ENCODE measurements at places on chromosomes 6 and 20. TPM values are rescaled to one million over a fixed set of nuclear protein-coding genes. Genes with fewer than 3 reads are reported as not detected.

DNA sequence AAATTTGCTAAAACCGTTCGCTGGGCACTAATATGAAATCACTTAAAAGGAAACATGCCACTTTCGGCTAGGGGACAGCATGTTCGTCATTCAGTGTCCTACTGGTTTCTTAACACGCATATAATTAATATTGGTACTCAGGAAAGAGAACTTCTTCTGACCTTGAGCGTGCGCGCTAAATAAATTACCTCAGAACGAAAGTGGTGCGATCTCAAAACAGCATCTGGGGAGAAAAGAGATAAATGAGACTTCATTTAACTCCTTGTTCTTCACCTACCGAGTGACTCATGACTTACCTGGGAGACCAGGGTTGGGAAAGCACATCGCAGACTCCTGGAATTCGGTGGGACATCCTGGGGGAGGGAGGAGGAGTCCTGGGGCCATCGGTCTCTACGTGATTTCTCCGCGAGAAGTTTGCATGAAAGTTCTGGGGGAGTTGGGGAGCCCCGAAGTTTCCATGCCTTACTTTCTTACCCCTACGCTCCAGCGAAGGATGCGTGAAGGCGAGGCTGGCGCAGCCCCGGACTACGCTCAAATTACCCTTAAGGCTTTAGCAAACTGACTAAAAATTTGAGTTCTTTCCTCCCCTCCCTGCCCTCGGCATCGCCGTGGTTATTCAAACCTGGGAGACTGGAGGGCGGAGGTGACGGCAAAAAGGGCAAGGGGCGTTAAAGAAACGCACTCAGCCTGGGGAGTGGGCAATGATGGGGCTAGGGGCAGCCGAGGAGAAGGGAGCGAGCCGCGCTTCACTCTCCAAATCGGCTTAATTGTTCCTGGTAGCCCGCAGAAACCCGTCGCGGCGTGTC, 1.1 kb upstream of the BEND6 start:
- H3K4me1 ChIP-seq, result peaks cover 22% of the 10 kb centered on the region
- no peak for DNase-seq
- H3K36me3 ChIP-seq, result no peaks in the 10 kb centered on the region
- peaks cover 74% of the 10 kb centered on the region for H3K27me3 ChIP-seq
- H3K27ac ChIP-seq, result peak overlapping the region; percentile 68
- H3K4me3 ChIP-seq, result peak overlapping the region; percentile 84

DNA sequence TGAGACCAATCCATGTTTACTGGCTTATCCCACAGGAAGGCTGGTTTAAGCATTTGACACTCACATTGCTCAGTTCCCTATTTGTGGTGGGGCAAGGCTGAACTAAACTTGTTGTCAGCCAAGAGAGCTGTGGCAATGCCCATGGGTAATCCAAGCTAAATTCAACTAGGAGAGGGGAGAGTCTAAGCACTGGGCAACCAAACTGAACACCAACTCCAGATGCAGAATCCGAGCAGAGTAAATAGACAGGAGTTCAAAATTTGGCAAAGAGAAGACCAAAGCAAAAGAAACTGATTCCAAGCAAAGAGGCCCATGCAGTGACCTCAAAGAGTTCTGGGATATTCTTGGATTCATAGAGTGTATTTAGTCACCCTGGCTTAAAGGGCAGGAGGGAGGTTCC, 106.5 kb upstream of the NT5E start:
- H3K4me3 ChIP-seq, result no peak overlapping the region
- no peak for DNase-seq
- no peaks in the 10 kb centered on the region for H3K4me1 ChIP-seq
- no peak overlapping the region for H3K27ac ChIP-seq

DNA sequence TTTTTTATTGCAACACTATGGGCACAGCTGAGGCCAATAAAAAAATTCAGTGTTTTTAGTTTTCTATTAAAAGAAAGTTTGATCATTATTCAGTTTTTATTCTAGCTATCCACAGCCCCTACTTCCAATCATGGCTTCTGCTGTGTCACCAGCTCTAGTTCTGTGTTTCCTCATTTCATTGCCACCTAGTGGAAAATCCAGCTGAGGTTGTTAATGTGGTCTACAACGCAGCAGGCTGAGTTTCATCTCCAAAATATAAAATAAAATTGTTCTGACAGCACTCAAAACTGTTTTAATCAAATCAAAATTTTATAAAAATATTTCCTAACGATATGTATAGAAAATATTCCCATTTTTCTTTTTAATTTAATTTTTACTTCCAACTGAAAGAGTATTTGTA, 13.6 kb downstream of the COL9A1 start:
- H3K27me3 ChIP-seq, result peaks cover 17% of the 10 kb centered on the region
- no peak overlapping the region for H3K27ac ChIP-seq
- H3K4me1 ChIP-seq, result no peaks in the 10 kb centered on the region
- no peak overlapping the region for H3K4me3 ChIP-seq
- no peaks in the 10 kb centered on the region for H3K36me3 ChIP-seq
- no peak for DNase-seq

- H3K27me3 ChIP-seq, result no peaks in the 10 kb centered on the region
- H3K4me3 ChIP-seq, result no peak overlapping the region
- DNase-seq, result no peak
- peaks cover 3% of the 10 kb centered on the region for H3K4me1 ChIP-seq
Observed at GRCh38 chr6:44696686-44697085, 309.2 kb downstream of the CDC5L start.

TRPC4AP gene
- total RNA-seq, result 49.4 TPM

APMAP gene
- total RNA-seq, result 41.3 TPM
